ENCODE measurements at places on chromosomes 2 and 18.
A peak's percentile ranks its signal among the peaks of the same experiment; 100 is the strongest.

- no peak for DNase-seq
Observed at GRCh38 chr2:100592226-100592625, 29.4 kb downstream of the PDCL3 start.

DNA sequence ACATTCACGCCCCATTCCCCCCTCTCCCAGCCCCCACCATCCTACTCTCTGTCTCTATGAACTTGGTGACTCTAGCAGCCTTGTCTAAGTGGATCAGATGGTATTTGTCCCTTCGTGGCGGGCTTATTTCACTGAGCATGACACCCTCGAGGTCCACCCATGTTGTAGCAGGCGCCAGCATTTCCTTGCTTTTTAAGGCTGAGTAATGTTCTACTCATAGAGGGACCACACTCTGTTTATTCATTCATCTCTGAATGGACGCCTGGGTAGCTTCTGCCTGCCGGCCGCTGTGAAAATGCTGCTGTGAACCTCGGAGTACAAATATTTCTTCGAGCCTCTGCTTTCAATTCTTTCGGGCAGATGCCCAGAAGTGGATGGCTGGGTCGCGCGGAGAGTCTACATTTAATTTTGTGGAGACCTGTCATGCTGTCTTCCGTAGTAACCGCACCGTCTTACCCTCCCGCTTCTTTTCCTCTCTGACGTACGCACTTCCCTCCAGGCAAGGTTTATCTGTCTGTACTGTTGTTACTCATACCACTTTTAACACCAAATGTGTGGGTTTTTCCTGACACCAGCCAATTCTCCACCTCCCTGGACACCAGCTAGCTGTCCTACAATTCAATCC lies 5.6 kb downstream of the CROCC2 start:
- no peak for DNase-seq

- no peak for DNase-seq
Observed at GRCh38 chr2:119769645-119770044, 9.9 kb downstream of the PTPN4 start.

DNA sequence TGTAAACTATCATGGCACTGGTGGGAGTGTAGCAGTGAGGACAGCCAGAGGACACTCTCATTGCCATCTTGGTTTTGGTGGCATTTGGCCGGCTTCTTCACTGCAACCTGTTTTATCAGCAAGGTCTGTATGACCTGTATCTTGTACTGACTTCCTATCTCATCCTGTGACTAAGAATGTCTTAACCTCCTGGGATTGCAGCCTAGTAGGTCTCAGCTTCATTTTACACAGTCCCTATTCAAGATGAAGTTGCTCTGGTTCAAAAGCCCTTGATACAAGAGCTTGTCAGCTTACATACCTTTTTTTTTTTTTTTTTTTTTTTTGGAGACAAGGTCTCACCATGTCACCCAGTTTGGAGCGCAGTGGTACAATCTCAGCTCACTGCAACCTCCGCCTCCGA lies 110.9 kb downstream of the METTL8 start:
- DNase-seq: no peak

DNA sequence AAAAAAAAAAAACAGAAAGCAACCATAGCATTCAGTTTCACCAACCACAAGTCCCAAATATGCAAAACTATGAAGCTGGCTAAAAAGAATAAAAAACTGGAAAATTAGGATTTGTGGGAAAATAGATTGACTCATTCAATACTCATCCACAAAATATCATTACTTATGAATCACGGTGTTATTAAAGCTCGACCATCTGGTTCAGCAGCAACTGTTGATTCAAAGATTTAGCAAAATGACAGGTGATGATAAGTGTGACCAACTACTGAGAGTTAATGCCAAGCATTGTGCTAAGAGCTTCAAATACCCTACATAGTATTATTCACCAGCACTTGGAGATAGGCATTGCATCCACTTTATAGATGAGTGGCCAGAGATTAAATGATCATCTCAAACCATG lies 26.2 kb upstream of the XDH start:
- DNase-seq: no peak

DNA sequence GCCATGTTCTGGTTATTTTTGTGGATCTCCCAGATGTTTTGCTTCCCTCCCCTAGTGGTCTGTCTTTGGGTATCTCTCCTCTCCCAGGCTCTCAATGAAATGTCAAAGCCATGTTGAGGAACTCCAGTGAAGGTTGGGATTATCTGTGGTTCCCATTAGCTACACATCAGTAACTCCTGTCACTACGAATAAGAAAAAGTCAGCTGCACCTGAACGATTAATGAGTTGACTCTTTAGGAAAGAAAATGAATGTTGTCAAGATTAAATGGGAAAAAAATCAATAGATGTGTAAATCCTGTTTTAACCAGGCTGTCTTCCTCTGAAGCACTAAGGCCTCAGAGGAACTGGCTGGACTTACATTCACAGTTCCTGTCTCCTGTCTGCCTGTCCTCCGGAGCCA lies 94.0 kb upstream of the DAPL1 start:
- no peak for DNase-seq

DNA sequence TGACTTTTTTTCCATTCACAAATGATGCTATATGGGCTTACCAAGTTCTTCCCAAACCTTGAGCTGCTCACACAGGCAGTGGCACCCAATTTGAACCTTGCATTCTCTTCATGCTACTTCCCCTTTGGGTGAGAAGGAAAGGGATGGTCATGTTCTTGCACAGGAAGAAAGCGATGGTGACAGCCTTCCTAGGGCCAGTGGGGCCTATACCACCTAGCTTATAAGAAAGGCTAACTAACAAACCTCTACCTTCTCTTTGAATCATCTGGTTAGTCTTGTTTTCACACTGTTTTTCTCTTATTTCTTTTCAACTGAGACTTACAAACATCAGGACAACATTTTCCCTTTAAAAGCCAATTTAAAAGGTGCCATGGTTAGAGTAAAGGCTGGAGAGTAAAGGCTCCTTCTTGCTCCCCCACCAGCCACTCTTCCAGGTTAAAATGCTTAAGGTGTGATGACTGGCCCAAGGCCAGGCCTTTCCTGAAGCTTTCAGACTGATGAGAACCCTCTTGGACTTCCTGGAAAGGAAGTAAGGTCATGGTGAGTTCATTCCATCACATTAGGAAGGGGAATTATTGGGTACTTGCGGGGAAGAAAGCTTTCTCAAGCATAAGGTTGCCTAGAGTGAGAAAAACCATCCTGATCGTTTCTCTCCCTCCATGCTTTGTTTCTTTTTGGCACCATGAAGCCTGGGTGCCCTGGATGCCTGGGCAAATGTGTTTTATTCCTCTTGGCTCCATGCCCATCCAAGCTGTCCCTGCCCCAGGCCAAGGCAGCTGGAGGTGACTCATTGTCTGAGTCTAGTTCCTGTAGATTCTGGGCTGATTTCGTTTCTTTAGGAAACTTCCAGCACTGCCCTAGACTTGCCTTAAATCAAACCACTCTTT lies 41.4 kb upstream of the ITGB6 start:
- peak; percentile 14 for DNase-seq

DNA sequence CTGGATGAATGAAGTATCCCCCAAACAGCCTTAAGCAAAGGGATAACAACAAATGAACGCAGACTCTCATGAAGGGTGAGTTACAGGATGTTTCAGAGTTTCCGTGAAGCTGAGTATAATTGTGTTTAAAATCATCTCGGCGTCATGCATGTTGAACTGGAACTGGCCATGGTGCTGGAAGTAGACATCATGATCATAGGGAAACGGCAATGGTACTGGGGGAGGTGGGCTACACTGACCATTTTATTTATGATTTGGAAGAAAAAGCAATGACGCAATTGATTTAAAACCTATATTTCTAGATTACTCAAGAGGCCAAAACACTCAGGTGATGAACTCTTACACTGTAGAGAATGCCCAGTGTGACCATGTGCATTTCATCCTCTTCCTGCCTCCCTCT lies 387.9 kb upstream of the MYT1L start:
- DNase-seq: no peak

DNA sequence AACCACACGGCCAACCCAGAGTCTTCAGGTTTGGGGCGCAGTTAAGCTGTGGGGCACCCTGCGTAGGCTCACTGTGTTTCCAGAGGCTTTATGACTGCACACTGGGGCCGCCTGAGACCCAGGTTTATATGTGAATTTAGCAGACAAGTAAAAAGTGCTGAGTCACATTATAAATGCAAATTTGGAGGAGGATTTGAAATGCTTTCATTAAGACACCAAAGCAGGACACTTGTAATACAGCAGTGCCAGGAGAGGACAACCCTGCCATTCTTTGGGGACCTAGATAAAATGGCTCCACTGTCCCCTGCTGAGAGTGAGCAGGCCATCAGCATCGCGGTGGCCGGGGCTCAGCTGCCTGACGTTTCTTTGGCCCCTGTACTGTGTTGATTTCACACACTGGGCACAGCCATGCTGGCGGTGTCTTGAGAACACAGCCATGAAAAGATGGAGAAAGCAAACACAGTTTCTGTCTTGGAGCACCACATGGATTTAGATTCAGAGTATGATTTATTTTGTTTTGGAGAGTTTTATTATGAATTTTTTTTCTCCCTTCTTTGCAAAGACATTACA lies 10.2 kb downstream of the ACKR3 start:
- no peak for DNase-seq

DNA sequence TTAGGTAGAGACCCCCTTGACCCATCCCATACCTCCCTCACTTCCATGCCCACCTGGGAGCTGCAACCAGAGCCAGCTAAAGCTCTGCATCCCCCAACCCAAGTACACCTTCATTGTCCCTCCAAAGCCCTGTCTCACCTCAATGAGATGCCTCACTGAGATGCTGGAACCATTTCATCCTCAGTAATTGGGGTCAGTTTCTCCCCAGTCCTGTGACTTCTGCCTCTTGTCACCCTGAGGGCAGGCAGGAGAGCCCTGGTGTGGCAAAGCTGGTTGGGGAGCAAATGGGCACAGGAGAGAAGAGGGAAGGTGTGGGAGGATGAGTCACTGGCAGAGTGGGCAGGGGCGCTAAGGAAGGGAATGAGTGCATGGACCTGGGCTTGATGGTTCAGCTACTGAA lies 27.9 kb upstream of the NT5DC4 start:
- no peak for DNase-seq

GRCh38 chr18:64083916-64084315 lies 65.0 kb downstream of the LINC00305 start:
- DNase-seq: no peak

DNA sequence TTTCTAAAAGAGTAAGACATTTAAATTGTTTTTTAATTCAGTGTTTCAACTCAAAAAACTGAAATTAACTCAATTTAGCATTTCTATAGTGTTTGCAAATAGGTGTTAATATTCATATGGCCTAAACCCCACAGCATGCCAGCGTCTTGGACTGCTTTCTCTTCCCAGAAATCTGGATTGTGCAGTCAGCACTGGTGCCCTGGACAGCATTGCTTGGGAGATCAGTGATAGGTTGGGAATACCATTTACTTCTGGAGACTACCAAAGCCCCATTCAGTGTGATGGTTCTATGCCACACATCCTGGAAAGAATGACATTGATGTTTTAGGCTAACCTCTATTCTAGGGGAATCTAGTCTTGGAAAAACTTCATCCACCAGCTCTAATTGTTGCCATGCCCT lies 455.0 kb upstream of the KLHL29 start:
- DNase-seq: no peak

DNA sequence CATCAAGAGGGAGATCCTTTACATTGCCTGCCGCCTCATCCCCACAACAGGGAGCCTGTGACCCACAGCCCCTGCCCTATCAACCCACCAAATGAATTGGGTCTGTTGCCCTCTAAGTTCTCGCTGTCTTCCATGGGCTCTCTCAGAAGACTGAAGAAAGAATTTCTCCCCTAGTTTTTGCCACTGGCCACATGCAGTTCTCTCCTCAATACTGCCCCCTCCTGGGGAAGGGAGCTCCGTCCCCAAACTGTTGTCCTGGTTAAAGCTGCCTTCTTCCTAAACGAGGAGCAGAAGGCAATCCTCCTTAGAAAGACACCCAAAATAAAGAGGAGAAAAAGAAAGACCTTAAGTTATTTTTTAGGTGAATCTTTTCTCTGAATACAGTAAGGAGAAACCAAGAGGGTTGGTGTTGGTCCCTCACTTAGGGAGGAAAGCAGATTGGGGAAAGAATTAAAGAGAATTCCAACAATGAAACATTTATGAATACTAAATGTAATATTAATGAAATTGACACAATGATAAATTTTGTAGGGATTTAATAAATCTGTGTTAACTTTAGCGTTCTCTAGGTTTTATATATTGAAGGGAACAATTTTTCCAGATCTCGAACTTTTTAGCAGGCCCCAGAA lies 31.1 kb upstream of the SATB2 start:
- DNase-seq: peak; percentile 19

DNA sequence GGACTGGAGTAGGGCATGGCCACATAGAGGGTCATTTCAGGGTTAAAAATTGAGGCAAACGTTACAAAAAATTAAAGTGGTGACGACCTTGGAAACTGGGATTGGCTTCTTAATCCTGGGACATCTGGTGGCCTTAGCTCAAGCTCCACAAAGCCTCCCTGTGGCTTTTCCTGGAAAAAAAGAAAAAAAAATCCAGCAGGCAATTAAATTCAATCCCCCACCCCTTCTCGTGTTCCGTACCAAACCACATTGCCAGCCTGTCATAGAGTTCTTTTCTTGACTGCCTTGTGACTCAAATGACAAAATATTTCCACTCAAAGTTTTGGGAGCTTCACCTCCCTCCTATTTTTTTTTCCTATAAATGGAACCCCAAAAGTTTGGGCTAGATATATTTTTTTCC lies 195.6 kb downstream of the HRH4 start:
- no peak for DNase-seq

- no peak for DNase-seq
Observed at GRCh38 chr2:10136101-10136934, 13.8 kb downstream of the RRM2 start.

DNA sequence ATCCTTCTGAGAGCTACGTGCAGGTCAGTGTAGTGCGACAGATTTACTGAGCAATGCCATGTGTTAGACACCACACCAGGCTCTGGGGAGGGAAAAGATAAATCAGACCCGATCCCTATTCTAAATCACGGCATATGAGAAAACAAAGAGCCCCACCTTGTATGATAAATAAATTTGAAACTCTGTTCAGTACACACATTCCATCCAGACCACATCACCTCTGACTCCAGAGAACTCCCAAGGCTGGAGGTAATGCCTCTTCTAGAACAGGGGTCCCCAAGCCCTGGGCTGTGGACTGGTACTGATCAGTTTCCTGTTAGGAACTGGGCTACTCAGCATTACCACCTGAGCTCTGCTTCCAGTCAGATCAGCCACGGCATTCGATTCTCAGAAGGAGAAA lies 77.3 kb downstream of the QPCT start:
- DNase-seq: no peak

DNA sequence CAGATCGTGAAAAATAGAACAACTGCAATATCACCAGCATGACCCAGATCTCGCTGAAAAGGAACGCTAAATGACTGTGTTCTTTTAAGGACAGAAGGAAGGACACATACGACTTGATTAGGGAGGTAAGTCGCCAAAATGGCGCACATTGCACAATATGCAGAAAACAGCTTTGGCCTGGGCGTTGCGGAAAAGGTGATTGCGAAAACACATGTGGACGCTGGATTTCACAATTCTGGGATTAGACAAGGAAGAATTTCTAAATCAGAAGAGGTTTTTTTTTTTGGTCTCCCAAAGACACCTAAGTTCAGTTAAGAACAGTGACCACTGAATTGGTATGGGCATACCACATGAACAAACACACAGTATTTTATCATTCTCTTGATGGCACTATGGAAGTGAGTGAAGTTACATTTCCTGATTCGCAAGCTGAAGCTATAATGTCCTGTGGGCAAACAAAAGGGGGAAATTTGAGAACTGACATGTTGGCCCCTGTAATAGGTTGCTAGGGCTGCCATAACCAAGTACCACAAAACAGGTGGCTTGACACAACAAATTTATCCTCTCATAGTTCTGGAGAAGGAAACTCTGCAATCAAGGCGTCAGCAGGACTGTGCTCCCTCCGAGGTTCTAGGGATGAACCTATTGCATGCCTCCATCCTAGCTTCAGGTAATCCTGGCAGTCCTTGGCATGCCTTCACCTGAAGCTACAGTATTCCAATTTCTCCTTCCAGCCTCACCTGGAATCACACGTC lies 25.8 kb upstream of the ERICH2 start:
- no peak for DNase-seq

All from bone marrow (tissue), 2 donors.